ENCODE measurements at places on chromosomes 11 and 22.

GRCh38 chr11:117750357-117750756, 46.7 kb downstream of the DSCAML1 start:
- DNase-seq: no peak

- peak; percentile 82 for DNase-seq
These were observed 15.9 kb downstream of the RHOG start for GRCh38 chr11:3824714-3825472.

GRCh38 chr11:72349616-72350218, 84.6 kb downstream of the CLPB start:
- DNase-seq: no peak

- no peak for DNase-seq
These were observed 81.0 kb upstream of the SNX19 start for GRCh38 chr11:130997278-130997677.

GRCh38 chr11:93519179-93519578, 24.0 kb downstream of the SMCO4 start:
- DNase-seq: no peak

GRCh38 chr11:43367382-43368178, 8.9 kb downstream of the TTC17 start:
- peak; percentile 16 for DNase-seq

DNA sequence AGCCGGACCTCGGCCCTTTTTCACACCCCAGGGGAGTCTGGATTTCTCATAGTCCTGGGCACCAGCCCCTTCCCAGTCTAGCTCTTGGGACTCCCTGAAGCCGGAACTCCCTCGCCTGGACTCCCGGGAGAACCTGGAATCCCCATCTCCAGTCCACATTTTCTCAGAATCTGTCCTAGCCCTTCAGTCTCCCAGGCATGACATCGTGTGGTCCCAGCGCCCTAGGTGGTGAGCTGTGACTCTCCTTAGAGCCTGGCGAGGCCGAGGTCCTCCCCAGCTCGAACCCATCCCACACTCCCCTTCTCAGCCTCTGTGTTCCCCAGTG, 673 bp upstream of the DUSP18 start:
- DNase-seq: no peak

GRCh38 chr11:69007975-69008381, 5.1 kb downstream of the MRGPRF start:
- DNase-seq: no peak

GRCh38 chr11:16111690-16112089, 244.7 kb downstream of the SOX6 start:
- DNase-seq: no peak

DNA sequence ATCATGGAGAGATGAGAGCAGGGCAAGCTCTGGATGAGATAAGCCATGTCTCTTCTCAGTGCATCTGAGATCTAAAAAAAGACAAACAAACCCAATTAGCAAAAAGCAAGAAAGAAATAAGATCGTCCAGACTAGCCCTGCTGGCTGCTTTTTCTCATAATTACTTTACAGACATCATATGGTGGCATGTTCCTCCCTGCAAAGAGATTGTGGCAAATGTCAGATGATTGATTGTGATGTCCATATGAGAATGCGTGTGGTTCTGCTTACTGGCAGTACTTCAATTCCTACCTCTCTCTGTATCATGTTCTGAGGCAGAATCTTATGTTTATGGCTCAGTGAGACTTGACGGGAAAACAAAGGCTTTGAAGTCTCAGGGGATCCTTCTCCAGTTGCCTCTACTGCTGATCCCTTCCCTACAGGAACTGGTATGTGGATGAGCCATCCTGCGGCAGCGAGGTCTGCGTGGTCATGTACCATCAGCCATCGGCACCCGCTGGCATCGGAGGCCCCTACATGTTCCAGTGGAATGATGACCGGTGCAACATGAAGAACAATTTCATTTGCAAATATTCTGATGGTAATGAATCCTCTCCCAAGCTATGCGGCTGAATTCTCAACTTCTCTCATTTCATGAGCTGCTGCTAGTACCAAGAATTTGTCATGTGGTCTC, 8.8 kb downstream of the LAYN start:
- no peak for DNase-seq

GRCh38 chr11:133726542-133726941, 118.8 kb downstream of the SPATA19 start:
- no peak for DNase-seq

- no peak for DNase-seq
These were observed 1406.1 kb upstream of the TENM4 start for GRCh38 chr11:80846979-80847378.

DNA sequence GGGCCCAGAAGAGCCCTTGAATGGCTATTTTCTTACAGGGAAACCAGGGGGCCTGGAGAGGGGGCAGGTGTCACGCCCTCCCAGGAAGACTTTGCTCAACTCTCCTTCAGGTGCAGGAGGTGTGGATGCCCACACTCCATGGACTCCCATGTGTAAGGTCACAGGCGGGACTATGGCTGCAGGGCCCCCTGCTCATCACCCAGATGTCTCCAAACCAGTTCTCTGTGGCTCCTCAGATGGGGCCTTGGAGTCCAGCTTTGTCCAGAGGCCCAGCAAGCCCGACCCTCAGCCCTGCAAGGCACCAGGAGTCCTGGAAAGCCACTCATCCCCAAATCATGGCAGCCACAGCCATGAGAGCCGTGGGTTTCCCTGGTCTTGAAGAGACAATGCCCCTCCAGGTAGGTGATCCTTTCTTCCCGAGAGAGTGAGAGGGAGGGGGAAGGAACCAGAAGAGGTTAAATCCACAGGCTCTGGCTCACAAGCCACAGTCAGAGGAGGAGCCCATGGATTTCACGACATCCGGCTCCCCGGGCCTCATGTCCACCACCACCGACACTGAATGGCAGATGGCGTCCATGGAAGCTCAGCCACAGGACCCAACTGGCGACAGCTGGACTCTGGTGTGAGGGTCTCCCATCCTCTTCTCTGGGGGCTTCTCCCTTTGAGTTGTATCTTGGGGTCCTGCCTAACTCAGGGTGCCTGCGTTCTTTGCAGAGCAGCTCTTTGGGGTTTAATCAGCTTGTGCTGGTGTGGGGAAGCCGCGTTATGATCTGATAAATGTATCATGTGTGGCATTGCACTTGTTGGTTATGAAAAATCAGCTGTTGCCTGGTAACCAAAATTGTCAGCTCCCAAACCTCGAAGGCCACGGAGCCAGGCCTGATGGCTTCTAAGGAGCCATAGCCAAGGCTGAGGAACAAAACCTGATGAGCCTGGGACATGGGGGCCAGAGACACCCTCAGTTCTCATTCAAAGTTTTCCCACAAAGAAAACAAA, 620.4 kb downstream of the BRD1 start:
- DNase-seq: no peak

GRCh38 chr11:33984682-33985389, 66.7 kb upstream of the CAPRIN1 start:
- DNase-seq: no peak

- DNase-seq: peak; percentile 20
These were observed 161.1 kb upstream of the CCDC179 start for GRCh38 chr11:23021287-23021863.

DNA sequence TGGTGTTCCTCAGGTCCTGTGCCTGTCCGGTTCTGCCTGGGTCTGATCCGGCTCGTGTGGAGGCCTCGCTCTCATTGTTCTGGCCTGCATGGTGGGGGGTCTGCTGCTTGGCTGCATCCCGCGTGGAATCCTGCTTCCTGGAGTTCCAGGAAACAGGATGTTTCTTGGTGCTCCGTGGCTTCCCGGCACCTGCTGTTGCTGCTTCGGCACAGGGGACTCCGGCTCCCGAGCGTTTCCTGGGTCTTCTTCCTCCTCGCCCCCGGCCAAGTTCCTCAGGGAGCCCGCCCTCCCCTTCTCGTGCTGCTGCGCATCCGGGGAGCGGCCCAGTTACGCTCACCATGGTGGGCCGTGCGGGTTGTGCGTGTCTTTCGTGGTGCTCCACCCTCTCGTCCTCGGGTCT, 29.9 kb downstream of the GLB1L2 start:
- DNase-seq: no peak

DNA sequence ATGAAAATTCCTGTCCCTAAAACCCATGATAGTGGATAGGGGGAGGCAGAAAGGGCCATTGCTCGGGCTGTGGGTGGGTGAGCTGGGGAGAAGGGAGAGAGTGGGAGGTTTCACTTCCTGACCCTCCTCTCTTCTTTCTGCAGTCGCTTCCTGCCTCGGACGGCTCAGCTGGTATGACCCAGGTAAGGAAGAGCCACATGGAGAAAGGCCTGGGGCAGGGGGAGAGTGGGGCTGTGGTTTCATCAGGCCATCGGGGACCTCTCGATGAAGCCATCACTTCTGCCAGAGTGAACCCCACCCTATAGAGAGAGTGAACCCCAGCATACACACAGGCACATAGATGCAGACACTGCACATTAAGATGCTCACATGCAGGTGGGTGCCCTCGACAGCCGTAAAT, 12.6 kb downstream of the CD5 start:
- no peak for DNase-seq

DNA sequence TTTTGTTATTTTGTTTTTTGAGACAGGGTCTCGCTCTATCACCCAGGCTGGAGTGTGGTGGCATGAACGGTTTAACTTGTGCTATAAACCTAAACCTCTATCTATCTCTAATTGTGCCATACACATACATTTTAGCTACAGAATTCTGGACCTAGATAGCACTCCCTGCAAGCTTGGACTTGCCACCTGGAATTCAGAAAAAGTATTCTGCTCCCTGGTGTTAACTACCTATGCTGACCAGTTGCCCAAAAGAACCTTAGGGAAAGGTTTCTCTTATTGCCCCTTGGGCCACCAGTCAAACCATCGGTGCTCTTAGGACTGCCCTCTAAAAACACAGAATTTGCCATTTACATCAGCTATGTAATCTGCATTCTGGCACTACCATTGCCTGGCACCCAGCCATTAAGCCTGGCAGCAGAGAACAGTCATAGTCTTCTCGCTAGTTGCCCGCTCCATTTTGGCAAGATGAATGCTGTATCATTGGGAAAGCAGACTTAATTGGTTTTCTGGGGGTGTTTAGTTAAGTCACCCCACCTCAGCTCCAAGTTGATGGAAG, 55.3 kb downstream of the ETS1 start:
- no peak for DNase-seq

DNA sequence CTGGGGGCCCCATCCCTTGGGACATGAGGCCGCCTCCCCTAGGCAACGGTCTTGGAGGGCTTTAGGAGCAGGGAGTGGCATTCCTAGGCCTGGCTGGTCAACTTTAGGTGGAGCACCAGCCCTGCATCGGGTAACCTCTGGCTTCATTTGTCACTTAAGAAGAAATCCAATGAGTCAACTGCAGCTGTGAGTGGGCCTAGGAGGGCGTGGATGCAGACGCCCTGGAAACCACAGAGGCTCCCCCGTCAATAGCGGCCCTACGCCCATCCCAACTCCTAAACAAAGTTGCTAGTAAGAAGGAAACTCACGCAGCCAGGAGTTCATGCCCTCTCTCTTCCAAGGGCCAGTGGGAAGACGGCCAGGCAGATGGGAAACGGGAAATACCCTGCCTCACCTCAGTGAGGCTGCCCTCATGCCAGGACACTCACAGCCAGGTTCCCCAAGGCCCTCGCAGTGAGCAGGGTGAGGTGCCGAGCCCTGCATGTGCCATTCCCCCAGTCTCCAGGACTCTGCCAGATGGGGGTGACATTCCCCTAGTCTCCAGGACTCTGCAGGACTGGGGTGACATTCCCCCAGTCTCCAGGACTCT, 20.8 kb downstream of the BID start:
- DNase-seq: no peak

DNA sequence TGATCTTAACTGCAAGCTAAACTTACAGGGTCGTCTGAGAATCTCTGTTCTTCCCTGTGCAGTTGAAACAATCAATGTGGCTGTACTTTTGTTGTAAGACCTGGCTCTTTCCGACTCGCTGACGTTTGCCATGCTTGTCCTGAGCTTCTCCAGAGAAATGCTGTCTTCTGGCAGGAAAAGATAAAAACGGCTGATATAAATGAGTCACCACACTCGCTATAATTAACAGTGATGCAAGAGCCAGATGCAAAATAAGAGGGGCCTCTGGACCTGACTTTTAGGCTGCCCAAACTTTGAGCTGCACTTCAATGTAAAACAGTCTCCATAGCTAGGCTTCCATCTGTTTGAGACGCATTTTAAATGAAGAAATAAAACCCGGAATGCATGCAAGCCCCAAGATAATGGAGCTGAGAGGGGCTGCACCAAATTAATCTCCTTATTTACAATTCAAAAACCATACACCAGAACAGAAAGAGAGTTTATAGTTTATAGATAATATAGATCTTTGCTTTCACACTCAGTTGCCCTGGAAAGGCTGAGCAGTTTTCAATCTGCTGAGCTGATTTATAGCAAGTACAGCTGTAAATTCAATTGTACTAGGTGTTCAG, 48.5 kb downstream of the WT1 start:
- DNase-seq: no peak

DNA sequence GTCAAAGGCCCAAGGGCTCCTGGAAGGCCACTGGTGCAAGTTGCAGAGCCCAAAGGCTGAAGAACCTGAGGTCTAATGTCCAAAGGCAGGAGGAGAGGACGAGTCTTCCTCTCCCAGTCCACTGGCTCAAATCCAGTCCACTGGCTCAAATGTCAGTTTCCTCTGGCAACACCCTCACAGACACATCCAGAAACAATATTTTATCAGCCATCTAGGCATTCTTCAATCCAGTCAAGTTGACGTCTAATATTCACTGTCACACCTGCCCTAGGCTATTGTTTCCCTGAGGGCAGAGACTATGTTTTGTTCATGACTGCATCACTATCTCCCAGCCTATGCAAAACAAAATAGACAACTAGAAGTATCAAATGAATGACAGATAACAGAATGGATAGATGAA, 148.1 kb downstream of the SPON1 start:
- DNase-seq: no peak

DNA sequence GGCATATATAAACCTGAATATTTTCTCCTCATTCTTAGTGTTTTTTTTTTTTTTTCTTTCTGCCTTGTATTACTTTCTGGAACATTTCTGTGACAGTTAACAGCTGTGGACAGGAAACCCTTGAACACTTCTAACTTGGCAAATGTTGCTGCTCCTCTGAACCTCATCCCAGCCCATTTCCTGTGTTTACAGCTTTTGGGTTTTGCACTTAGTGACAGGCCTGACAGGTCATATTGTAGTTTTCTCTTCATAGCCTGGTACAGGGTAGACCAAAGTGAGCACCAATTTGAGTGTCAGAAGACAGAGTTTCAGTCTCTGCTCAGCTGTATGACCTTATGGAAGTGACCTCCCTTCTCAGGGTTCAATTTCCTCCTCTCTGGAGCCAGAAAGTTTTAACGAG, 91.6 kb downstream of the STIM1 start:
- DNase-seq: peak; percentile 19

GRCh38 chr11:16871368-16871767, 132.9 kb downstream of the C11orf58 start:
- no peak for DNase-seq

DNA sequence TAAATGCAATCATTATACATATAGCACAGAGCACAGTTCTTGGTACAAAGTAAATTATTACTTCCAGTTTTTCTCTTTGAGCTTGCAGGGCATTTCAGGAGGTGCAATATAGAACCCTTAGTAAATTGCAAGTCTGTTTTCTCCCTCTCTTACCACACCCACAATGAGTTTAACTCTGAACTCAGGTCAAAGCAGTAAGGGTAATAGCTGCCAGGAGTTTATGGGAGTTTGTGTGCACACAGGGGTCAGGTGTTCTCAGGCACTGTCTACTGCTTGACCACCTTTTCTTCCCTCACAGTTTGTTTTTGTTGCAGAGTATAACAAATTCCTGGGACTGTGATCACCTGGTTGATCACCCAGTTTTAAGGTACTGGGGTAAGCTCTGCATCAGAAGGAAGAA, 478.5 kb upstream of the TENM4 start:
- DNase-seq: no peak

All from germinal center (tissue), 1 donor.